ENCODE measurements at places on chromosomes 11 and 22.
A peak's percentile ranks its signal among the peaks of the same experiment; 100 is the strongest.

GRCh38 chr11:28679795-28680468 lies 571.7 kb downstream of the METTL15 start:
- no peak for DNase-seq

DNA sequence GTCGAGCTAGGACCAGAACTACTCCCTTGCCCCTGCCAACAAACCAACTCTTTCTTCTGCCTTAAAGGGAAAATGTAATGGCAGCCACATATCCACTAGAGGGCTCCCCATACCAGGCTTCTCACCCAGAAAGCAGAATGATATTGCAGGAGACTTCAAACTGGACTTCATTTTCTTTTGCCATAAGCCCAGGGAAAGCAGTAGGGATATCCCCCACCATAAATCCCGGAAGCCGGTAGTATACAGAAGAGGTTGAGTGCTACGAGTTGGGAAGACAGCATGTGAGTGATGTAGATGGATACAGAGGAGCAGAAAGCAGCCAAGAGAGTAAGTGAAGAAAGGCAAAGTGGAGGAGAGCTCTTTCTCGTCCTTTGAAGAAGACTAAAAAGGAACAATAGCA lies 12.1 kb downstream of the PLAAT5 start:
- peak; percentile 11 for DNase-seq

DNA sequence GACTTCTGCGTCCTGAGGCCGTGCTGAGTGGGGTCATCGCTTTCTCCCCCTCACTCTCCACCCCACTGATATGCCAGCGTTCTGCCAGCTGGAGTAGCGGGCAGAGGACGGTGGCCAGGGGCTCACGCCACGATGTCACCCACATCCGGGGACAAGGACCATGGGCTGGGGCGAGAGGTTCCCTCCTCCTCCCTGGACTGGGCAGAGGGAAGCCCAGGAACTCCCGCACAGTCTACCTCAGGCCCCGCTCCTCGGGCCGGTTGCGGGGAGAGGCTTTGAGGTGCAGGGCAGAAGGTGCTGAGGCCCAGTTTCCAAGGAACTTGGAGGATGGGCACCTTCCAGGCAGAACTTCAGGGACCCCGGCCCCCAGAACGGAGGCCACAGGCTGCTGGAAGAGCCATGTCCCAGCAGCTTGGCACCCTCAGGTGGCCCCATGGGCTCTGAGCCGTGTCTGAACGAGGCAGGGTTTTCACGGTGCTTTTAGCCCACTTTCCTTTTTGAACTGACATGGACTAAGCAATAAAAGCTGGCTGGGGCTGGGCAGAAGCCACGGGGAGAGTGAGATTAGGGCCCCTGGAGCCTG lies 25.4 kb downstream of the ADAMTS15 start:
- no peak for DNase-seq

- no peak for DNase-seq
Measured at GRCh38 chr11:17987826-17988225, 25.0 kb downstream of the SERGEF start.

GRCh38 chr11:61919705-61920631 lies 2.6 kb upstream of the RAB3IL1 start:
- no peak for DNase-seq

DNA sequence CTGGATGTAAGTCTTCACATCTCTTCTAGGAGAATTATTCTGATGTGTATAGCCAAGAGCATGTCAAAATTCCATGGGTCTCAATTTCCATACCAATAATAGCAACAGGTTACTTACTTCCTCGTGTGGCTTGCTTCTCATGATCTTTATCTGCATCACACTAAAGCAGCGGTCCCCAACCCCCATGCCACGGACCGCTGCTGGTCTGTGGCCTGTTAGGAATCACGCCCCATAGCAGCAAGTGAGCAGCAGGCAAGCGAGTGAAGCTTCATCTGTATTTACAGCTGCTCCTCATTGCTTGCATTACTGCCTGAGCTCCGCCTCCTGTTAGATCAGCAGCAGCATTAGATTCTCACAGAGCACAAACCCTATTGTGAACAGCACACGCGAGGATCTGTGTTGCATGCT lies 28.9 kb upstream of the SLC25A1 start:
- no peak for DNase-seq

GRCh38 chr22:38479096-38479837 lies 11.4 kb downstream of the KDELR3 start:
- DNase-seq, result no peak

Data from stimulated activated CD8-positive, alpha-beta memory T cell treated with anti-CD3 and anti-CD28 coated beads, Interleukin-4, amount 100 ng/mL, for 4 hours (primary cell).